T-helper 17 cell (primary cell): ENCODE measurements at places on chromosomes 7 and 10. TPM values are rescaled to one million over a fixed set of nuclear protein-coding genes. Genes with fewer than 3 reads are reported as not detected.

Gene MYO3A
- not detected for total RNA-seq

Gene PAXIP1
- 10.5 TPM for total RNA-seq

Gene ASB15
- total RNA-seq, result not detected

Gene TAS2R41
- 0.52 TPM for total RNA-seq

Gene OPN4
- not detected for total RNA-seq

Gene AGR2
- not detected for total RNA-seq

Gene ASIC3
- 6.7 TPM for total RNA-seq

Gene LLCFC1
- not detected for total RNA-seq

Gene ZEB1
- 94.6 TPM for total RNA-seq

GRCh38 chr10:128258421-128258976 lies 132.3 kb upstream of the MKI67 start:
- DNase-seq, result no peak

GRCh38 chr10:76315240-76315639 lies 883.8 kb downstream of the LRMDA start:
- no peak for DNase-seq

DNA sequence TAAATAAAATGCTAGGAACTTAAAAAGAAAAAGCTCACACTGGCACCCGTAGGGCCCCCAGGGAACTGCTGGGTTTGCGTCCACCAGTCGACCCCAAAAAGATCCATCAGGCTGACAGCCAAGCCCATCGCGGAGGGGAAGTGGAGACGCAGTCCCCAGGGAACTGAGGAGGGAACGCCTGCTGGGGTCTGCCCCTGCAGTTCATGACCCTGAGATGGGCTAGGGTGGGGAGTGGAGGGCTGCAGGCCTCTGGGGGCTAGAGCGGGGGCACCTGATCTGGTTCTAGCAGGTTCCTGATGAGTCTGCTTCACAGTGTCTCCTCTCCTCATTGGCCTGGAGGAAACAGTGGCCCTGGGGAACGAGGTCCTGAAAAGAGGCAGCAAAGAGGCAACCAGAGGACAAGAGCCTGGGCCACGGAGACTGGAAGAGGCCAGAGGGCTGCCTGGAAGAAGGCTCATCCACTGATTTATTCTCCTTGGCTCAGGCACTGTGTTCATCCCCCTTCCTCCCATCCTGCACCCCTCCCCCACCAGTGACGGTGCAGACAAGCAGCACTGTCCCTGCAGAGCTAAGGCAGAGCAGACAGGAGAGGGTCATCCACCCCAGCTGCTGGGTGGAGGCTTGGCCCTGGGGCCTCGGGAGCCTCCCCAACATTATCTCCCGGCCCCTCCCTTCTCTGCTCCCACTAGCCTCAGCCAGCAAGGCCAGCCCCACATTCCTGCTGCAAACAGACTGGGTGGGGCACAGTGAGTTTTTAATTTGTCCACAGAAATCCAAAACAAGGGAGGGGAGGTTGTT lies 24.7 kb upstream of the HSPA12A start:
- DNase-seq, result no peak

- DNase-seq, result no peak
Observed at GRCh38 chr7:118995350-118995749, 770.8 kb downstream of the ANKRD7 start.

- DNase-seq, result no peak
Observed at GRCh38 chr7:32023376-32023775, 46.8 kb downstream of the PDE1C start.

DNA sequence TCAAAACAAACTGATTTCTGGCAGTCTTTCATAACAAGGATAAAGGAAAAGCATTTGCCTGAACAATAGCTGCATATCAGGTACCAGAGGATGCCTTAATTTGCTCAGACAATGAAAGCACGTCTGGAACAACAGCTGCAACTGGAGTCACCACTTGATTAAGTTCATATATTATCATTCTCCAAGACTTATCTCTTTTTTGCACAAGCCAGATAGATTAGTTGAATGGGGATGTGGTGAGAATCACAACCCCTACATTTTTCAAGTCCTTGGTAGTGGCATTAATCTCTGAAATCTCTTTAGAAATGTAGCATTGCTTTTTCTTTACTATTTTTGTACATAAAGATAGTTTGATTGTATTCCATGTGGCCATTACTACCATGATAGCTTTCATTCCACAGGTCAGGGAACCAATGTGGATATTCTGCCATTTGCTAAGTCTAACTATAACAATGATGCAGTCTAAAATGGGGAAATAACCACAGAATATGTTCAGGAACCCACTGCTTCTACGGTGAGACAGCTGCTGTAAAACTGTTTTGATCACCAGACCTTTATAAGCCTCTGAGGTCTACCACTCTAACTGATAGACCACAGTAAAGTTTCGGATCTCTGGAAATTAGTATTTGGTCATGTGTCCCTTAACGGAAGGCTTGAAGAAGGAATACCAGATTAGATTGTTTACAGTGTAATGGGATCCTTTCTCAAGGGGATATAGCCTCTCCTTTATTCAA lies 1176.2 kb downstream of the DNAJB9 start:
- no peak for DNase-seq

- no peak for DNase-seq
Observed at GRCh38 chr7:45889367-45890067, 1.2 kb downstream of the IGFBP1 start.

DNA sequence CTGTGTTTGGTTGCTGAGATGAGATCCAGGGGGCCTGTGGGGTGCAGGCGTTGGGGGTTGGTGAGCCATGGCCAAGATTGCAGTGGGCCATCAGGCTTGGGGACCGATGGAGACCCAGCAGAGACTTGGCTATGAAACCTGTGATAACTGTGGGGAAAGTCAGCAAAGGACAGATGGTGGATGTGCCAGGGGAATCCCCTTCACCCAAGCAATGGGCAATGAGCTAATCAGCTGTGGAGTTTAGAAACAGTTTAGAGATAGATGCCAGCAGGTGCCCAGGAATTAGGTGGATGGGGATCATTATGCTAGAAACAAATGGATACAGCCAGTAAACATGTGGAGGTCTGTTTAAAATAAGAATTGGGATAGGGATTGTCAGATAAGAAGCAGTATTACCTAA lies 151.4 kb upstream of the FERD3L start:
- DNase-seq, result no peak

DNA sequence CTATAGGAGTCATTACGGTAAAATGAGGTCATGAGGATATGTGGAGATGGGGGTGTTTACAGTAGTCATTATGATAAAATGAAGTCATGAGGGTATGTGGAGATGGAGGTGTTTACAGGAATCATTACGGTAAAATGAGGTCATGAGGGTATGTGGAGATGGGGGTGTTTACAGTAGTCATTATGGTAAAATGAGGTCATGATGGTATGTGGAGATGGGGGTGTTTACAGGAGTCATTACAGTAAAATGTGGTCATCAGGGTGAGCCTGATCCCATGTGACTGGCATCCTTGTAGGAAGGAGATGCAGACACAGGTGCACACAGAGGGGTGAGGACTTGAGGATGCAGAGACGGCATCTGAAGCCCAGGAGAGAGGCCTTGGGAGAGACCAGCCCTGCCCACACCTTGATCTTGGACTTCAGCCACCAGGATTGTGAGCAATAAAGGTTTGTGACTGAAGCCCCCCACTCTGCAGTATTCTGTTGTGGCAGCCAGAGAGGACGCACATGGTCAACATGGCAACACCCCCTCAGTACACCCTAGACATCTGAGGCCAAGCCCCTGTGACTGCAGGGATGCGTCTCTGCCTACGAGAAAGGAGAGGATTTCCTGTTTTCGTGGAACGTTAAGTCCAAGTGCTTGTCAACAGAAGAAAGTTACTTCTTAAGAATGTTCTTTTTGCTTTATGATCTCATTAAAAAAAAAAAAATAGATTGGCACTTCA lies 544.4 kb downstream of the DNAJB6 start:
- DNase-seq, result no peak

DNA sequence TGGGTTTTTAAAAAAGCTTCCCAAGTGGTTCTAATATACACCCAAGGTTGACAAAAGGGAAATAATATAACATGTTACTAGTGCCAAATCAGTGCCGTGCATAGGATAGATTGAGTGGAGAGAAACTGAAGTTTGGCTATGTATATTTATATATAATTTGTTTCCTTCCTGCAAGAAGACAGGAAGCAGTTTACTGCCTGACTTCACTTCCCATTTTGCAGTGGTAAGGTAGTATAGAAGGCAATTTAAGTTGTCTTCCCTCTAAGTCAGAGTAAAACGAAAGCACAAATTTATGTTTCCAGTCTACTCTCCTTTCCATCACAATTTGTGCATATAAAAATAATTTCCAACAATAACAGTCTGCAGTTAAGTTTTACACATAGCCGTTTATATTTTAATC lies 3.4 kb upstream of the HYCC1 start:
- DNase-seq, result no peak

GRCh38 chr7:139918480-139918879 lies 89.4 kb downstream of the TBXAS1 start:
- no peak for DNase-seq

DNA sequence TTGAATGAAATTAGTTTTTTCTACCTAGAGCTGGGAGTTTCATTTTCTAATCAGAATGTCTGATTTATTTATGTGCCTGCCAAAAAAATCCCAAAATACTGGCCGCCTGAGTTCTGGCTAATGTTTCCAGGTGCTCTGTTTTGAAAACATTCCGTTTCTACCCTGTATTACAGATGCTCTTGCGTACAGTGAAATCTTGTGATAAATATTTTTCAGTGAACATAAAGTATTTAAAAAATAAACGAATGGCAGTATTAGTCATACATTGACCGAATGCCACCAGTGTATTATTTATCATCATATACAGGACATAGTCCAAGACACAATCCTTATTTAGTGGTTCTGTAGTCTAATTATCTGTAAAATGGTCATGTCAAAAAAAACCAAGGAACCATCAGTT lies 102.8 kb downstream of the KAT6B start:
- DNase-seq, result no peak

GRCh38 chr7:8060241-8060640 lies 91.6 kb downstream of the GLCCI1 start:
- no peak for DNase-seq

GRCh38 chr10:83835945-83836745 lies 303.2 kb upstream of the GHITM start:
- DNase-seq, result no peak

DNA sequence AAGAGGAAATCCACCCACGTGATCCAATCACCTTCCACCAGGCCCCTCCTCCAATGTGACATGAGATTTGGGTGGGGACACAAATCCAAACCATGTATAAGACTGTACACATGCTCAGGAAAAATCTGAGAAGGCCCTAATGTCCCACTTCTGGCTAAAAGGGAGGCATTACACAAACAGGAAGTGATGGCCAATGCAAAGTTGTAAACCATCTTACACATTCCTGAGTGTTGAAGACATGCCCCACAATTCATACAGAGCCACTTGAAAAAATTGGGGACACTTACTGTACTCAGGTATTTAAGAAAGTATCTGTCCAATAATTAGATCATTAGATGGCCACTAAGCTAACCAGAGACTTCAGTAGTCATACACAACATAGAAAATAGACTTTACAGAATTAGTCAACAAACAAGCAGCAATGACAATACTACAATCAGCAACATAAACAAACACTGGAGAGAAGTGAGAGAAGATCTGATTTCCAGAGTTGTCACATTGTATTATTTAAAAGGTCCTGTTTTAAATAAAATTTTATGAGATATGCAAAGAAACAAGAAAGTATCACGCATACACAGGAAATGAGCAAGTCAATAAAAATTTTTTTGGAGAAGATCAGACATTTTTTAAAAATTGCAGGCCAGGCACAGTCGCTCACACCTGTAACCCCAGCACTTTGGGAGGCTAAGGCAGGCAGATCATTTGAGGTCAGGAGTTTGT lies 143.3 kb downstream of the DGKI start:
- DNase-seq, result no peak

GRCh38 chr10:60384708-60385398 lies 4.8 kb downstream of the ANK3 start:
- no peak for DNase-seq

DNA sequence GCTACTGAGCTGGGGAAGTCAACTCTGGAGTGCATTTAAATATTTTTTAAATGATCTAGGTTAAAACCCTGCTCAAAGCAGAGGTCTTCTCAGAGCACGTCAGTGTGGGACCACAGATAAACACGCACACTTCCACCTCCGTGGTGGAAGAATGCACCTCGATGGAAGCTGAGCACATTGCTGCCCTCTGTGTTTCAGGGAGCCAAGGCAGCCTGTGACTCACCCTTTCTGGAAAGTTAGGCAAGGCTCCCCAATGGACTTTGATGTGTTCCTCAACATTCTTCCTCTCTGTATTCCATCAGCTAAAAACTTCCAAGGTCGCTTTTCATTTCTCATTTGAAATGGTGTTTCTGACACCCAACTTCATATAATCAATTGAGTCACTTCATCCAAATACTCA lies 170.8 kb upstream of the KMT2E start:
- no peak for DNase-seq

DNA sequence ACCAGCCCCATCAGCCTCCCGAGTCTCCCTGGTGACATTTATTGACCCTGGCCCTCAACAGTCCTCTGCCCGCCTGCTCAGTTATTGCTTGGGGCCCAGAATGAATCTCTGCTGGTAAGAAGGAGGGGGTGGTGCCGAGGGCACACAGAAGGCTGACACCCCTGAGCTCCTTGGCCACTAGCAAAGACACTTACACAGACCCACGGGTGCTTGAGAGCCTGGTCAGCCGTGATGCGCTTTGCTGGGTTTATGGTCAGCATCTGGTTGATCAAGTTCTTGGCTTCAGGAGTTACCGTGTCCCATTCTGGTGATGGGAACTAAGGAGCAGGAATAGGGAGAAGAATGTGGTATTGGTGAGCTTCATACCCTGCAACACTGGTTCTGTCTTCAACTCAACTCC lies 27.3 kb downstream of the CAMK2G start:
- DNase-seq, result no peak

- no peak for DNase-seq
Observed at GRCh38 chr10:125684581-125684980, 1.6 kb upstream of the TEX36 start.

- DNase-seq, result no peak
Observed at GRCh38 chr7:80183900-80184685, 49.5 kb downstream of the GNAI1 start.

DNA sequence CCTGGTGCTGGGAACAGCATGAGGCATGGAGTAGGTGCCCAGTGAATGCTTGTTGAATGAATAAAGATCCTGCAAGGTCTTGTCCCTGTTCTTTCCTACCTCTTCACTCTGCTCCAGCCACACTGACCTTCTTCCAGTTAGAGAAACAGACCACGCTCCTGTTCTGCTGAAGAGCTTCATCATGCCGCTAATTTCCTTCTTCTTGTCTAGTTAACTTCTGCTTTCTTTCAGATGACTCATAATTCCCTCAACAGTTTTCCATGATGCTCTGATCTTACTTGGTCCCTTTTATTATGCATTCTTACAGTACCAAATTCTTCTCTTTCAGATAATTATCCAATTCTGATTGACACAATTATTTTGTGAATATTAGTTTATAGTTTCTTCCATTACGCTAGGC lies 59.5 kb upstream of the C1QL3 start:
- DNase-seq, result no peak
